GM03348 (cell line): ENCODE measurements at places on chromosomes 1 and 21.
A peak's percentile ranks its signal among the peaks of the same experiment; 100 is the strongest.

DNA sequence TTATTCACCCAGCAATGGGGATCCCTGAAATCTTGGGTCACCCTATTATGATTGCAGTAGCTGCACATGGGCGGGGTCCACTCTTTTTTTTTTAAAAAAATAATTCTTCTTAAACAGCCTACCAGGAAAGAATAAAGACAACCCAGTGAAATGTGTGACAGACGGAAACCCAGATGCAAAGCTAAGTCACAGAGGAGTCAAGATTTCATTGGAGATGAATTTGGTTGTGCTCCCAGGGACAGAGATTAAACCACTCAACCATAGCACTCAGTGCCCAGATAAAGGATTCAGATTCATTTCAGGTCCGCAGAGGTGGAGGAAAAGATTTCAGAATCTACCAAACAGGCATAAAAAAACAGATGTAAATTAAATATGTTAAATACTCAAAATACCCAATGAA, 583.5 kb upstream of the ZP4 start:
- no peak for DNase-seq

DNA sequence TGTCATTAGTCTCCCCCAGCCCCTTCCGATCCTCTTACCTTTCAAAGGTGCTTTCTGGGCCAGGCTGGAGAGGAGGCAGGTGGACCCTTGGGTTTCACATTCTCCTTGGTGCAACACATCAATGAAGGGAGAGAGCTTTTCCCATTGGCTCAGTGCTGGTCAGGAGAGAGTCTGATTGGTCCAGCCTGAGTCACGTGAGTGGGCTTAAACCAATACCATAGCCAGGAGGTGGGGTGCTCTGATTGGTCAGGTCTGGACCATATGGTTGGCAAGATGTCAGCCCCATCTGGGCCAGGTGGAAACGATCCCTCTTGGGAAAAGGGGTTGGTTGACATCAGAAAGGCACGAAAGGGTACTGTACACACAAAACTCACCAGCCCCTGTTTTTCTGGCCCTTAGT, 44.8 kb upstream of the ABCG1 start:
- DNase-seq, result no peak

- DNase-seq, result no peak
These were observed 34.0 kb upstream of the SSX2IP start for GRCh38 chr1:84724128-84724860.

- no peak for DNase-seq
These were observed 189.8 kb upstream of the LYPLAL1 start for GRCh38 chr1:218983848-218984247.

- DNase-seq, result peak; percentile 4
These were observed 119.8 kb downstream of the PLPPR5 start for GRCh38 chr1:98884864-98885263.

DNA sequence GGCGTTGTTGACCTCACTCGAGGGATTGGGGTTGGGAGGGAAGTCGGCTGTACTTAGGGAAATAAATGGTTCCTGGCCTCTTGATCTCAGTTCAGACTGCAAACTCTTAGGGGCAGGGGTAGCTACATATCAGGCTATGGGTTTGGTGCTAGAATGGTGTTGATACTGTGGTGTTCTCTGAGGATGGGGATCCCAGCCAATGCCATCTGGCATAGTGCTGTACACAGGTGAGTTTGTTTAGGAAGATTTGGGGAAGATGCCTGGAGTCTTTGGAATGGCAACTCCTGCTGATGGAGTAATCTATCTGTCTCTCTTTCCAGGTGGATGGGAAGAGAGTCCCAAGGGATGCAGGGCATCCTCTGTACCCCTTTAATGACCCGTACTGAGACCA, 14.3 kb upstream of the NASP start:
- DNase-seq, result no peak

DNA sequence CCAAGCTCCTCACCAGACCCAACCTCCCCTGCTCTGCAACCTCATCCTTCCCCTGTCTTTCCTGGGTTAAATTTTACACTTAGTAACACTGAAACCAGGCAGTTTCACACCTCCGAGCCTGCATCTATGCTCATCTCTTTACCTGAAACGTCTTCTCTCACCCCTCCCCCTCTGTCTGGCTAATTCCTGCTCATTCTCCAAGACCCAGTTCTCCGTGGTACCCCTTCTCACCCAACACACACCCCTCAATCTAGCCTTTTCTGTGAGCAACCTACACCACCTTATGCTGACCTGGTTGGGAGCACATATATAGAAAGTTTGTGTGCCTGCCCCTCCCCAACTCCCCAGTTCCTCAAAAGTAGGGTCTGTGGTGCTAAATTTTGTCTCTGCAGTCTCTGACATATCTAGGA, 3.7 kb upstream of the KIAA1614 start:
- no peak for DNase-seq
